ENCODE measurements at places on chromosomes 1 and 21.
A peak's percentile ranks its signal among the peaks of the same experiment; 100 is the strongest.

GRCh38 chr1:74937176-74937575, 197.0 kb upstream of the LHX8 start:
- no peak for DNase-seq

GRCh38 chr1:54580856-54581550, 33.0 kb downstream of the ACOT11 start:
- DNase-seq, result no peak

- DNase-seq, result no peak
These were observed 108.4 kb upstream of the DAB1 start for GRCh38 chr1:57532299-57532698.

DNA sequence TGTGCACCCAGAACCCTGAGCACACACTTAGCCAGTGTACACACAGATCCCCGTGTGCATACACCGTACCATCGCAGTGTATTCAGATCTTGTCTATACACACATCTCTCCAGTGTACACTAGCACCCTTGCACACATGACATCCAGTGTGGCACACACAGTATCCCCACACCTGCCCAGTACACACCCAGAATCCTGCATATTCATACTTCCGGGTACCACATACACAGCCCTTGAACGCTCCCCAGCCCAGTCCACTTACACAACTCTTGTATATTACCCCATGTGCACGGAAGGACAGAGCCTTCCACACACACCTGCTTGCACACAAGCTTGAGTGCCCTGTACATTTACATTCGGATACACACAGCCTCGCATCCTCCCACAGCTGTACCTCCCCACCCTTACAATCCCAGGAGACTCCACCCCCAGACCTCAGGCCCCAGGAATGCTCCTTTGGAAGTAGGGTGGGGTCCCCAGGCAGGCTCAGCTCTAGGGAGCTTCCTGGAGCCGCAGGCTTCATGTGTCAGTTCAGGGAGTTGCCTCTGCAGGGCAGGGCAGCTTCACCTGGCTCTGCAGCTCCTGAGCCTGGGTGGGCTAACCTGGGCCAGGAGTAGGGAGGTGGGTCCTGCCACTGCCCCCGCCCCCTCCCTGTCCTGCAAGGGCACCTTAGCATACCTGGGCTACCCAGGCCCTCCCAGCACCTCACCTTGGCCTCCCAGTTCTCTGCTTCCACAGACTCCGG, 46.2 kb downstream of the AHDC1 start:
- DNase-seq, result no peak

DNA sequence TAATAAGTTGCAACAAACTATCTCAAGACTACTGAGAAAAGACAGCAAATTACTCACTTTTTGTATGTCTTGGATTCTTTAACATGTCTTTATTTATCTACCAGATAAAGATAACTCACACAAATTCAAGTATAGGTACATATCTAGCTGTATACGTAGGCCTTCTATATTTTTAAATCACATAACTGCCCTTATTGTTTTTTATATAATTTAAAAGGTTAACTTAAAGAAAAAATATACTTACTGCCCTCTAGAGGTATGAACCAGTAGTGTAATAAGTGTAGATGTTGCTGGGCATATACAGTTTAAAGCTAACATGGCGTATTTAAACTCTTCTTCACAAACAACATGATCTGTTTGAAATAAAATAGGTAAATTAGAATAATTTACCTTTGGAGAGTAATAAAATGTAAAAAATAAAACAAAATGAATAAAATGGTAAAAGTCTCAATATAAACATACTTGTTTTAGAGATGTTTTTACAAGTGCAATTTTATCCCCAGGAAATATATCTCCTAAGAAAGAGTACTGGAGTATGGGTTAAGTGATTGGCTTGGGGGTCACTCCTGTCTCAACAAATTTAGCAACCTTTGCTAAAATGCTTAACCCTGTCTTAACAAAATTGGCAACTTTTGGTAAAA, 235.2 kb downstream of the KCNT2 start:
- DNase-seq, result no peak

GRCh38 chr1:3678361-3679097, 26.2 kb downstream of the TP73 start:
- DNase-seq, result no peak

DNA sequence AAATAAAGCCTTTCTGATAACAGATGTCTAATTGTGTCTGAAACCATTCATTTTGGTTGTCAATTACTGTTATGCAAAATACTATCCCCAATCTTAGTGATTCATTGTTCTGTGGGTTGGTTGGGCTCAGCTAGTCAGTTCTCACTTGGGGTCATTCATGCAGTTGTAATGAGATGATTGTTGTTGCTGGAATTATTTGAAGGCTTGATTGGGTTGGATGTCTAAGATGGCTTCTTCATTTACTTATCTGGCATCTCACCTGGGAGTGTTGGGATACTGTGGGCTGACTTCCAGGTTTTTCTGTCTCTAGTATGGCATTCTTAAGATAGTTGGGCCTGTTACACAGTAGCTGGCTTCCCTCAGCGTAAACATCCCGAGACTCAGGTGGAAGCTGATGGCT, 217.8 kb upstream of the B3GALT2 start:
- no peak for DNase-seq

DNA sequence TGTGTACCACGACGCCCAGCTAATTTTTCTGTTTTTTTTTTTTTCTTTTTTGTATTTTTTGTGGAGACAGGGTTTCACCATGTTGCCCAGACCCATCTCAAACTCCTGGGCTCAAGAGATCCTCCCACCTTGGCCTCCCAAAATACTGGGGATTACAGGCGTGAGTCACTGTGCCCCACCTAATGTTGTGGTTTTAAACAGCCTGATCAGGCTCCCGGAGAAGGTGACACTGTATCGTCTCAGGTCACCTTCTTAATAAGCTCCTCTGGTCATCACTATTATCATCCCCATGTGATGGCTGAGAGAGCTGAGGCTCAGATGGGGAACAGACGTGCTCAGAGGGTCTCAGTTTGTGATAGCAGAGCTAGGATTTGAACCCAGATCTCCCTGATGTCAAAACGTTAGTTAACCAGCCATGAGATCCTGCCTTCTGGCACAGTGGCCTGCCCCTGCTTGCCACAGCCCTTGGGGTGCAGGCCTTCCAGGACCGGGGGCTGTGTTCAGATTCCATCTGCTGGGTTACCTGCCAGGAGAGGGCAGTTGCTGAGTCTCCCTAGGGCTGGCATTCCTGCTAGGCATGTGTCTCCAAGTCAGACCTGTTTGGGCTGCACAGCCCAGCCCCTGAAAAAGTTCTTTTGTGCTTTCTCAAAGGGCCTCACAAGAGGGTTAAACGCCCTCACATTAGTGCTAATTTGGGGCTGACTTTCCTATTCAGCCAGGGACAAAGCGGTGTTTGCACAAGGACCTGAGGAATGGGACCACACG, 32.7 kb upstream of the GRHL3 start:
- DNase-seq, result no peak

GRCh38 chr1:30911059-30911954, 2.7 kb upstream of the SDC3 start:
- peak; percentile 47 for DNase-seq

GRCh38 chr1:205042911-205043806, at the start of gene CNTN2:
CNTN2 (plus strand) TSS chr1:205043212; CDS start chr1:205053186, 9,974 bp downstream.
- DNase-seq, result no peak

DNA sequence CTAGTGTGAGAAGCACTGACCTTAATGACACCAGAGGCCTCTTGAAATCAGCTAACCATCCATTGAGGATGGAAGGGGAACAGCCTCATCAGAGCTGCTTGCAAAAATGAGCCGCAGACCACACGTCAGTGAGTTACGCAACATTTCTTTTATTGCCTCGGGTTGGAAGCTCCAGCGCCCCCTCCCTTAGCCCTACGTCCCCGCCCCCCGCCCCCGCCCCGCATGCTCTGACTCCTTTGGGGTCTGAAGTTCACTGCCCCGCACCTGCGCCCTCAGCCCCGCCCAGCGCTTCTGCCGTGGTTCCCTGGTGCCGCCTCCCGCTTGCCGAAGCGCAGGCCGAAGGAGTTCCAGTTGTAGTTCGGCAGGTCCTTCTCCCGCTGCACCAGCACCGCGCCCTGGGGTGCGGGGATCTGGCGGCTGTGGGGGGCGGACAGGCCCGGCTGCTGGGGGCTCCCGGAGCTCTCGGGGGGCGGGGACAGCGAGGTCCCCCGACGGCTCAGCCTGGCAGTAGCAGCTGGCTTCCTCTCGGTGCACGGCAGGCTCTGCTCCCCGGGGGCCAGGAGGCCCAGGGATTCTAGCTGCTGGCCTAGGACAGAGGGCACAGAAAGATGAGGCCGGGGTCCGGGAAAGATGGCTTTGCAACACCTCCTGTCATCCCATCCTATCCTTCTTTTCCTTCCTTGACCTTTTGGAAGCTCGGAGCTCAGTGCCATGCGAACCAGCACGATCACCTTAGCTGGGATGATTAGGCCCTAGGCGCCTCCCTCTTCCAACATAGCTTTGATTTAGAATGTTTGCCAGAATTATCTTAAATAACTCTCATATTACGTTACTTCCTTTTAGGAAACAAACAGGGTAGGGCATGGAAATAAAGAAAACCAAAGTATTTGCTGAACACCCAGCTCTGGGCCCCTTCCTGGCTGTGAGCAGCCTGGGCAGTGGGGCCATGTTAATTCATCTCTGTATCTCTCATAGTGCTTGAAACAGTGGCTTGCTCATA, 5.8 kb downstream of the KISS1 start:
- DNase-seq, result peak; percentile 41

- no peak for DNase-seq
These were observed 1.3 kb downstream of the NTNG1 start for GRCh38 chr1:107142140-107142542.

DNA sequence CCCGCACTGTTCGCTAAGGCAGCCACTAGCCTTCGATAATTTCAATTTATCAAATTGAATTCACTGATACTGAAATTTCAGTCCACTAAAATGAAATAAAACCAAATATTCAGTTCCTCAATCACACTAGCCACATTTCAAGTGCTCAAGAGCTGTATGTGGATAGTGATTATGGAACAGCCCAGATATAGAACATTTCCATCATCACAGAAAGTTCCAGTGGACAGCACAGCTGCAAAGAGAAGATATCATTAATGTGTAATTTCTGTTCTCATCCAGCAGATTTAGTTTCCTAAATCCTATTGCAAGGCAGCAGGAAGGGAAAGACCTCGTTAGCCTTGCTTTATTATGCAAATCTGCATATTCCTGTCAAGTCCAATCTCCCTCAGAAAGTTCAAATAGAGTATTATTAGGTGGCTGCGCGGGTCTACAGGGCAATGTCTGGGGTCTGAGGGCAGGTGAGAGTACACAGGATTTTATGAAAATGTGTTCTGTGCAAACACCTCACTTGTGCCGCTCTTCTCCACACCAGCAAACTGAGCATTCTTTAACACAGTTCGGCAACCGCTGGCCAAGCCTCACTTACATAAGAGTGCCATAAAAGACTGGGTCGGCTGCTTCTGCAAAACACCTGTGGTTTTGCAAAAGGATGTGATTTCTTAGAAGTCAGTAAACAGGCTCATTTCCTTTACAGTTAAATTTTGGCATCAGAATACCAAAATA, 22.4 kb downstream of the CAPZB start:
- peak; percentile 58 for DNase-seq
